ENCODE measurements at places on chromosomes 1 and 21. TPM values are rescaled to one million over a fixed set of nuclear protein-coding genes. Genes with fewer than 3 reads are reported as not detected.
A peak's percentile ranks its signal among the peaks of the same experiment; 100 is the strongest.

- H3K27ac ChIP-seq: no peak overlapping the region
- H3K4me3 ChIP-seq: no peak overlapping the region
Observed at GRCh38 chr21:41651406-41651805, 115.4 kb downstream of the RIPK4 start.

The S100B gene
- 0.85 TPM for total RNA-seq

DNA sequence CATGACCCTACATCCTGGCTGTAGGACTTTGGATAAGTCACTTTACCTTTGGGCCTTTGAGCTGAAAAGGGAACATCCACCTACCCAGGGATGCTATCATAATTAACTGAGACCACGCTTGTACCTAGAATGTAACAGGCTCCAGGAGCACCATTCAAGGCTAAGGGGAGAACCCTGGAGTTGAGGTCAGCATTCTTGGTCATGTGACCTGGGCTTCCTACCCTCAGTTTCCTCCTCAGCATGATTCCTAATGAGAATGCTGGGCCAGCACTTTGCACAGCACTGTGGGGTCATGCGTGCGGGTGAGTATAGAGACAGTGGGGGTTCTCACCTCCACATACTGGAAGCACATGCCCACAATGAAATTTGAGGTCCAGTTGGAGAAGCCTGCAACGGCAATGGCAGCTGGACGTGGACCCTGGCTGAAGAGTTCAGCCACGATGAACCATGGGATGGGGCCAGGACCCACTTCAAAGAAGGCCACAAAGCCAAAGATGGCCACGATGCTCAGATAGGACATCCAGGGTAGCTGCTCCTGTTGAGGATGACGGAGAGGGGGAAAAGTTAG, 31.3 kb downstream of the SLC2A1 start:
- no peaks in the 10 kb centered on the region for H3K27me3 ChIP-seq
- H3K4me1 ChIP-seq: peaks cover 2% of the 10 kb centered on the region
- no peaks in the 10 kb centered on the region for H3K36me3 ChIP-seq
- no peak overlapping the region for H3K27ac ChIP-seq
- H3K4me3 ChIP-seq: no peak overlapping the region

The PODN gene
- total RNA-seq: 143 TPM

- no peak overlapping the region for H3K4me3 ChIP-seq
- no peak overlapping the region for H3K27ac ChIP-seq
- H3K36me3 ChIP-seq: no peaks in the 10 kb centered on the region
- DNase-seq: no peak
- no peaks in the 10 kb centered on the region for H3K4me1 ChIP-seq
Observed at GRCh38 chr21:29504751-29505321, 206.1 kb downstream of the BACH1 start.

DNA sequence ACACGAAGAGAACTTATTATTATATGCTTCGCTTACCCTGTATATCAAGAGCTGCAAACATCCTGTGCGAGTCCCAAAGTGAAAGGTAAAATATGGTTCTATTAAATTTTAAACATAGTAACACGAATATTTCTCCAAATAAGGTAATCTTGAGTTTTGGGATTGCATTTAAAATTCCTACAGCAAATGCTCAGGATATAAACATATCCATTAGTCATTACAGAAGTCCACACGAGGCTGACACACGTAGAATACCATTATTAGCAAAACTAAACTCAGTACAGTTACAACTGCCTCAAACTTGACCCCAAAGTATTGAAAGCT, 282 bp upstream of the LYPLAL1 start:
- H3K36me3 ChIP-seq: no peaks in the 10 kb centered on the region
- DNase-seq: no peak
- H3K27ac ChIP-seq: peak overlapping the region; percentile 82
- peaks cover 7% of the 10 kb centered on the region for H3K4me1 ChIP-seq
- H3K4me3 ChIP-seq: peak overlapping the region; percentile 87
- H3K27me3 ChIP-seq: no peaks in the 10 kb centered on the region

DNA sequence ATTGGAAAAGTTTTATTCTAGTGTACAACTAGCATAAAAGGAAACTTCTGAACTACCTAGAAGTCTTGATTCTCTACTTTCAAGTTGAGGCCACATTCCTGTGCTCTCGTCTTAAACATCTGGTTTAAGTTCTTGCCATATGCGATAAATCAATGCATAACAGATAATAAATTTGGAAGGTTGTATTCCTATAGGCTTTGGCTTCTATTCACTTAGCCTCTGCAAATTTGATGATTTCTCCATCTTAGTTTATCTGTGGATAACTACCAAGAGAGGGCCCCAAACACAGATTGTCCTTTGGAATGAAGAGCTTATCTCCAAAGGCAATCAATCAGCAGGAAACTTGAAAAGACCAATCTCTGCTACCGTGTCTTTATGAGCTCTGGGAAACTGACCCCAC, 11.7 kb upstream of the RNF2 start:
- H3K4me3 ChIP-seq: no peak overlapping the region
- DNase-seq: no peak
- no peaks in the 10 kb centered on the region for H3K4me1 ChIP-seq
- H3K27me3 ChIP-seq: no peaks in the 10 kb centered on the region
- H3K27ac ChIP-seq: no peak overlapping the region
- H3K36me3 ChIP-seq: no peaks in the 10 kb centered on the region

The CFHR1 gene
- not detected for total RNA-seq

DNA sequence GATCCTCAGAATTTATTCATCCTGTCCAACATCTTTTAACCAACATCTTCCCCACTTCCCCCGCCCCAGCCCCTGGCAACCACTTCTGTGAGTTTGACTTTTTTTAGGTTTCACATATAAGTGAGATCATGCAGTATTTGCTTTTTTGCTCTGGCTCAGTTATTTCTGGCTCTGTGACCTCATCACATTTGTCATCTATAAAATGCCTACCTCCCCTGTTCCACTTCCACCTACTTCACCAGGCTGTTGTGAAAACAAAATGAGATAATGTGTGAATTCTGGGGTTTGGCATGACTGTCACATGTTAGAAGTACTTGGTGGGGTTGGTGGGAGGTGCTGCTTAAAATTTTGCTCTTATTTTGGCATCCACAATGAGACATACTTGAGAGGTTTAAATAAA, 18.4 kb downstream of the HHAT start:
- no peak overlapping the region for H3K27ac ChIP-seq
- no peaks in the 10 kb centered on the region for H3K36me3 ChIP-seq
- no peak overlapping the region for H3K4me3 ChIP-seq
- no peaks in the 10 kb centered on the region for H3K27me3 ChIP-seq
- H3K4me1 ChIP-seq: no peaks in the 10 kb centered on the region

DNA sequence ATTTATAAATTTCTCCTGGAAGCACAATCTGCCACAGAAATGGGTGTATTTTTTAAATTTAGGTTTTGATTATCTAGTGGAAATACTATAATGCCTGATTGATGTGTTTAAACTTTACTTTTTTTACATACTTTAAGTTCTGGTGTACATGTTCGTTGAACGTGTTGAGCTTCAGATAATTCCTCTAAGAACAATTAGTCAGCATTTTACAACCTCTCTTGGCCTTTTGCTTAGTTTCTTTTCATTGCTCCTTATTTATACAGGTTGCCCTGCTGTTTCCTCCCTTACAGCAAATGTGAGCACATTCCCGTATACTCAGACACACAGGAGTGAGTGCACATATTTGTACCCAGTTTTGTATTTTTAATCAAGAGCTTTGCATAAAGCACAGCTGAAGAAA, 1038.9 kb downstream of the BRINP3 start:
- H3K4me1 ChIP-seq: no peaks in the 10 kb centered on the region
- H3K4me3 ChIP-seq: no peak overlapping the region
- H3K36me3 ChIP-seq: no peaks in the 10 kb centered on the region
- H3K27me3 ChIP-seq: no peaks in the 10 kb centered on the region

GRCh38 chr1:201128476-201128875, 1.5 kb upstream of the ASCL5 start:
- no peak for DNase-seq
- H3K4me3 ChIP-seq: no peak overlapping the region
- no peaks in the 10 kb centered on the region for H3K27me3 ChIP-seq
- H3K27ac ChIP-seq: no peak overlapping the region
- no peaks in the 10 kb centered on the region for H3K36me3 ChIP-seq

The RGS18 gene
- 0.61 TPM for total RNA-seq

GRCh38 chr1:221139991-221140390, 260.7 kb downstream of the HLX start:
- H3K4me3 ChIP-seq: no peak overlapping the region
- H3K4me1 ChIP-seq: no peaks in the 10 kb centered on the region
- no peak overlapping the region for H3K27ac ChIP-seq
- DNase-seq: no peak

- no peak overlapping the region for H3K27ac ChIP-seq
- H3K27me3 ChIP-seq: no peaks in the 10 kb centered on the region
- DNase-seq: no peak
- H3K4me1 ChIP-seq: no peaks in the 10 kb centered on the region
Observed at GRCh38 chr1:160646180-160646579, 664 bp downstream of the SLAMF1 start.

The PRR9 gene
- total RNA-seq: not detected

The BOLA1 gene
- total RNA-seq: 28.4 TPM

DNA sequence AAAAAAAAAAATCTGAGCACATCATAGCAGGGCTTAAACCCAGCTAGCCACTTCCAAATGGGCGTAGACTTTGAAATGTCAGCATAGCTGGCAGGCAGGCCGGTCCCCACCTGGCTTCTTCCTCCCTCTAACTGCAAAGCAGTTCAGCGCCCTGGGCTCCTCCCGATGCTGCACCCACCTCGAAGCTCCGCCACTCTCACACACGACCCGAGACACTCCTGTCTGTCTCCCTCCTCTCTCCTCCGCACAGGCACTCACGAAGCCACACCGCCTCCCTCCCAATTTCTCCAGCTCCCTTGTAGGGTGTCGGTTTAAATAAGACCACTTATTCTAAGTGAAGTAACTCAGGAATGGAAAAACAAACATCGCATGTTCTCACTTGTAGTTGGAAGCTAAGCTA, 301.3 kb downstream of the NPHP4 start:
- no peak overlapping the region for H3K27ac ChIP-seq
- no peaks in the 10 kb centered on the region for H3K36me3 ChIP-seq
- H3K4me3 ChIP-seq: no peak overlapping the region
- no peaks in the 10 kb centered on the region for H3K4me1 ChIP-seq
- H3K27me3 ChIP-seq: no peaks in the 10 kb centered on the region
- no peak for DNase-seq

- H3K36me3 ChIP-seq: no peaks in the 10 kb centered on the region
- H3K27ac ChIP-seq: no peak overlapping the region
Observed at GRCh38 chr1:245382981-245383380, 228.2 kb downstream of the KIF26B start.

The C1orf116 gene
- 0.36 TPM for total RNA-seq

GRCh38 chr1:167202049-167202448, 18.6 kb upstream of the POU2F1 start:
- no peaks in the 10 kb centered on the region for H3K36me3 ChIP-seq
- H3K27ac ChIP-seq: no peak overlapping the region
- no peaks in the 10 kb centered on the region for H3K27me3 ChIP-seq
- no peaks in the 10 kb centered on the region for H3K4me1 ChIP-seq
- no peak overlapping the region for H3K4me3 ChIP-seq
- no peak for DNase-seq

The CAMK1G gene
- 12.0 TPM for total RNA-seq

GRCh38 chr1:51000160-51000559, 30.1 kb downstream of the CDKN2C start:
- H3K36me3 ChIP-seq: no peaks in the 10 kb centered on the region
- no peaks in the 10 kb centered on the region for H3K4me1 ChIP-seq
- H3K4me3 ChIP-seq: no peak overlapping the region
- no peaks in the 10 kb centered on the region for H3K27me3 ChIP-seq
- no peak for DNase-seq
- no peak overlapping the region for H3K27ac ChIP-seq

DNA sequence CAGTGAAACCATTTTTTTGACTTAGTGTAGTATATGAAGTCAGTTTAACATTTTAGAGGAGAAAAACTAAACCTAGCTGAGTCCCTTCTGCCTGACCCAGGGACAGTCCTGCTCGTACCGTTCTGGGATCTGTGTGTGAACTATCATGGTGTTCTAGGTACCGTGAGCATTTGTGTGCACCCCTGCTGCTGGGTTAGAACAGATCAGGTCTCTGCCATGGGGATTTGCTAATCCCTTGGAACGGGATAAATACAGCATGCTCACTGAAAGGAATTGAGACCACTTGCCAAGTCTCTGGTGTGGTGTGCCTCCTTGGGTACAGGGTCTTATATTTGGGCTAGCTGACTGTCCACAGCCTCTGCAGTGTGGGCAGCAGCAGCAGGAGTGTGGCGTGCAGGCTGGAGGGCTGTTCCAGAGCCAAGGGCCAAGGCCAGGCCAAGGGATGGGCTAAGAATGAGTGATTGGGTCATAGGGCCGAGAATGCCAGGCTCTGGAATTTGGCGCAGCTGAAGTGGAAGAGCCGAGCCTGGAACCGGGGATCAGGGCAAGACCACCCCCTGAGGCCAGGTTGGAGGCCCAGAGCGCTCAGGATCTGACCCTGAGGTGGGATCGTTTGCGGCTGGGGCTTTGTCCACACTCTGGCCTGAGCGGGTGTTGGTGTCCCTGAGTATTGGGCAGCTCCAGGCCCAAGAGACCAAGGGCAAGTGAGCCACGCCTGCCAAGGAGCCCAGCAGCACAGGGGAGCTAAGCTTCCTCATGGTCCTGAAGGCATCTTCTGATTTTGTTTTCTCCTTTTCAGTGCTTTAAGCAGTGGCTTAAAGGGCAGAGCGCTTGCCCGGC, 66.3 kb downstream of the VPS26C start:
- H3K27me3 ChIP-seq: no peaks in the 10 kb centered on the region
- H3K27ac ChIP-seq: no peak overlapping the region
- DNase-seq: no peak
- H3K36me3 ChIP-seq: no peaks in the 10 kb centered on the region
- no peaks in the 10 kb centered on the region for H3K4me1 ChIP-seq

DNA sequence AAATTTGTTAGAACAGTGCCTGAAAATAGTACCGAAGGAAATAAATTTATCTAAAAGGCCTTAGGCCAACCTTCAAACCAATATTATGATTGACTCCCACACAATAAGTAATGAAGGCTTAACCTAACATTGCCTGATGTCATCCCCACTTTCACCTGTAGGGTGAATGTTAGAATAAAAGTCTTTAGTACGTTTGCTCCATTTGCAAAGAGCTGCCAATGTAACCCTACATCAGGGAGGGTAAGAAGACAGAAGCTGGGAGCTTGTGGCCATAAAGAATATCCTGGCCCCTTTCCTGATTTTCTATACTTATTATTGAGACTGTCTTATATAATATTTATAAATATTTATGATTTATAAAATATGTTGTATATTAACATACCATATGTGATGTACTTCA, 661.8 kb upstream of the CXADR start:
- H3K4me3 ChIP-seq: no peak overlapping the region
- no peak overlapping the region for H3K27ac ChIP-seq
- no peaks in the 10 kb centered on the region for H3K27me3 ChIP-seq
- H3K4me1 ChIP-seq: no peaks in the 10 kb centered on the region
- no peaks in the 10 kb centered on the region for H3K36me3 ChIP-seq

DNA sequence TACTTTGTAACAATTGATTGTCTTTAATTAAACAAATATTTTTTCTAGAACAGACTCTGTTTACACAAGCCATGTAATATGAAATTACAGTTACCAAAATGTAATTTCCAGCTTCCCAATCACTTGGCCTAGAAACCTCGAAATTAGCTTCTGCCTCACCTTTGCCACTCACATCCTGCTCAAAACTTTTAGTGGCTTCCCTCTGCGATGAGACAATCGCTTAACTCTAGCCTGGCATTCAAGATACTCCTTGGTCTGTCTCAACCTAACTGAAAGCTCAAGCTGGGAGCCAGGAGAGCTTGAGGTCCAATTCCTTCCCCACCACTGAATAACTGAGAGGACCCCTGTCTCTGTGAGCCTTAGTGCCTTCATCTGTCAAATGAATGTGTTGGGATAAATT, 42.8 kb downstream of the GFI1 start:
- H3K27ac ChIP-seq: no peak overlapping the region
- H3K4me3 ChIP-seq: no peak overlapping the region
- H3K27me3 ChIP-seq: no peaks in the 10 kb centered on the region
- no peak for DNase-seq
- H3K4me1 ChIP-seq: no peaks in the 10 kb centered on the region
- H3K36me3 ChIP-seq: no peaks in the 10 kb centered on the region
